ENCODE measurements at places on chromosomes 12 and 14.
A peak's percentile ranks its signal among the peaks of the same experiment; 100 is the strongest.

- peak overlapping the region; percentile 58 for H3K27ac ChIP-seq
- no peaks in the 10 kb centered on the region for H3K27me3 ChIP-seq
- DNase-seq, result no peak
- no peak overlapping the region for H3K4me3 ChIP-seq
- H3K36me3 ChIP-seq, result no peaks in the 10 kb centered on the region
These were observed 266.5 kb downstream of the PAWR start for GRCh38 chr12:79424109-79424721.

- H3K4me1 ChIP-seq, result no peaks in the 10 kb centered on the region
- no peak for DNase-seq
- H3K27ac ChIP-seq, result no peak overlapping the region
- H3K4me3 ChIP-seq, result no peak overlapping the region
- no peaks in the 10 kb centered on the region for H3K36me3 ChIP-seq
- no peaks in the 10 kb centered on the region for H3K27me3 ChIP-seq
These were observed 88.9 kb upstream of the FRMD6 start for GRCh38 chr14:51562816-51563215.

GRCh38 chr12:47078733-47079467 is 521 bp upstream of the PCED1B start:
- H3K27ac ChIP-seq, result peak overlapping the region; percentile 99
- no peaks in the 10 kb centered on the region for H3K27me3 ChIP-seq
- no peaks in the 10 kb centered on the region for H3K36me3 ChIP-seq

DNA sequence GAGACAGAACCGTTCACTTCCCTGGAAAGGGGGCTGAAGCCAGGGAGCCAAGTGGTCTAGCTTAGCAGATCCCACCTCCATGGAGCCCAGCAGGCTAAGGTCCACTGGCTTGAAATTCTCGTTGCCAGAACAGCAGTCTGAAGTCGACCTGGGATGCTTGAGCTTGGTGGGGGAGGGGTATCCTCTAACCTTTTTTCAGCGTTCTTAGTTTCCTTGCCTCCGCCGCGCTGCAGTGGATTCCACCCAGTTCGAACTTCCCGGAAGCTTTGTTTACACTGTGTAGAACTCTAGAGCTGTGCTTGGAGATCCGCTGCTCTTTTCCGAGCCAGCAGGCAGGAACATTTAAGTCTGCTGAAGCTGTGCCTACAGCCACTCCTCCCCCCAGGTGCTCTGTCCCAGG is 45.2 kb upstream of the FKBP4 start:
- no peaks in the 10 kb centered on the region for H3K27me3 ChIP-seq
- no peak for DNase-seq
- no peak overlapping the region for H3K27ac ChIP-seq
- H3K4me1 ChIP-seq, result no peaks in the 10 kb centered on the region
- no peak overlapping the region for H3K4me3 ChIP-seq
- H3K36me3 ChIP-seq, result no peaks in the 10 kb centered on the region

- H3K4me3 ChIP-seq, result no peak overlapping the region
- H3K36me3 ChIP-seq, result no peaks in the 10 kb centered on the region
- H3K4me1 ChIP-seq, result no peaks in the 10 kb centered on the region
- no peak for DNase-seq
- no peak overlapping the region for H3K27ac ChIP-seq
These were observed 49.5 kb upstream of the KCNC2 start for GRCh38 chr12:75259143-75259542.

DNA sequence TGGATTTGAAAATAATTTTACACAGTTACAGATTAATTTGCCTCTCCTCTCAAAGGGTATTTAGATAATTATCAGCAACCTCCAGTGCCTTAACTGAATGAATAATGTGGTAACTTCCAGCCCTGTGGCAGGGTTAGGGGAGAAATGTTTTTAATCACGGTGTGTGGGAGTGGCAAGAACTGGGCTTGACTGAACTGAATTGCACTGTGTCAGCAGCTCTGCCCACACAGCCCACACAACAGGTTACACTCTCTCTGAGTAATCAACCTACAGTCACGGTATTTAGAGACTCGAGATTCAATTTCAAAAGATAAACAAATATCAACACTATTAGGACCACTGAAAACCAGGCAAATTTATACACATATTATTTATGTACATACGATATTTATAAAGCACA is 198.5 kb downstream of the KCNC2 start:
- no peaks in the 10 kb centered on the region for H3K36me3 ChIP-seq
- H3K4me1 ChIP-seq, result no peaks in the 10 kb centered on the region
- no peak for DNase-seq
- no peak overlapping the region for H3K4me3 ChIP-seq

DNA sequence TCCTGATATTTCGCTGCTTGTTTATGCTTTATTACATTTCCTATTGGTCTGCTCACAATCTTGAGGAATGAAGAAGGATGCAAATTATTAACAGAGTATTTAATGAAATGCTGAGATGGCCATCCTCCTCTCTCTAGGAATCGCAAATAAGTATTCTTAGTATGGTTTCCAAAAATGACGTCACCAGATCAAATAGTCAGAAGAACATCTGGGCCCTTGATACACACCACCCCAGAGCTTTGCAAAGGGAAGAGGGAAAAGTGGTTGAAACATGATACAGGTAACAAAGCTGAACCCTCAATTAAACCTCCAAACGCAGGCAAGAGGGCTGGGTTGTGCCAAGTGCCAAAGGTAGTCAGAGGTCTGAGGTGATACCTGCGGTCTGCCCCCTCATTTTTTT is 107.3 kb downstream of the BCL11B start:
- no peak overlapping the region for H3K4me3 ChIP-seq
- no peak overlapping the region for H3K27ac ChIP-seq

DNA sequence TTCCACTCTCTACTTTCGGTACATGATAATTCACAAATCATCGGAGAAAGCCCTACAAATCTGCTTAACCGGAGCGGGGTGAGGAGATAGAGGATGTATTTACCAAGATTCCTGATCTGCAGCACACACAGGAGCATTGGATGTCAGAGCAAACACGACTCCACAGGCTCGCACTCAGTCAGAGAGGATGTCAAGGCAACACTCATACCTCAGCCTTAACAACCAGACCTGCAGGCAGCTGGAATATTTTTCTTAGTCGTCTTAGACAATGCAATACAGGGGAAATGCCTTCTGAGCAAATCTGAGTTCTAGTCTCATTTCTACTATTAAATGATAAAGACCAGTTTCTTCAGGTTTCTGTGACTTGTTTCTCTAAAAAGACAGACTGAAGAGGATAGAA is 159.3 kb upstream of the CPNE8 start:
- H3K36me3 ChIP-seq, result no peaks in the 10 kb centered on the region
- H3K27ac ChIP-seq, result no peak overlapping the region
- no peak for DNase-seq
- no peaks in the 10 kb centered on the region for H3K4me1 ChIP-seq
- no peaks in the 10 kb centered on the region for H3K27me3 ChIP-seq

- no peaks in the 10 kb centered on the region for H3K36me3 ChIP-seq
- H3K4me3 ChIP-seq, result no peak overlapping the region
- H3K27me3 ChIP-seq, result no peaks in the 10 kb centered on the region
- DNase-seq, result no peak
These were observed 17.9 kb upstream of the COL2A1 start for GRCh38 chr12:48022180-48022521.

DNA sequence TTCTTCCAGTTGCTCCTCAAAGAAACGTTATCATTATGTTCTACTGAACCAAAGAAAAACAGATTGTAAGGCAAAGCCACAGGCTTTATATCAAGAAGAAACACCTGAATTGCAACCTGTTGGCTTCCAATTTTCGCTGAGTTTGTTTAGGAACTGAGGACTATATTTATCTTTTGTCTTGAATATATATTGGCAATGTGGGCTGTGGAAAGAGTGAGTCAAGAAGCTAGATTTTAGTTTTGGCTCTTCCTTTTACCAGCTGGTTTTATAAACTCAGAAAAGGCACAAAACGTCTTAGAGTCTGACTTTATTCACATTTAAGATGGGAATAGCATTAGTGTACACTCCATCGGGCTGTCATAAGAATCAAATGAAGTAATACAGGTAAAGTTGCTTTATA is 10.4 kb upstream of the PTHLH start:
- no peaks in the 10 kb centered on the region for H3K36me3 ChIP-seq
- no peak overlapping the region for H3K4me3 ChIP-seq
- H3K4me1 ChIP-seq, result no peaks in the 10 kb centered on the region
- H3K27me3 ChIP-seq, result no peaks in the 10 kb centered on the region

- H3K4me1 ChIP-seq, result no peaks in the 10 kb centered on the region
- H3K27ac ChIP-seq, result no peak overlapping the region
These were observed 15.2 kb downstream of the HHIPL1 start for GRCh38 chr14:99660006-99660566.

GRCh38 chr14:52068615-52069306 is at the start of gene NID2:
Gene NID2 (minus strand): TSS chr14:52069059. CDS start chr14:52068994, 65 bp downstream.
- H3K4me1 ChIP-seq, result peaks cover 2% of the 10 kb centered on the region
- H3K4me3 ChIP-seq, result peak within 1 kb of the TSS; percentile 83
- H3K27ac ChIP-seq, result peak within 1 kb of the TSS; percentile 77
- no peaks in the 10 kb centered on the region for H3K27me3 ChIP-seq

DNA sequence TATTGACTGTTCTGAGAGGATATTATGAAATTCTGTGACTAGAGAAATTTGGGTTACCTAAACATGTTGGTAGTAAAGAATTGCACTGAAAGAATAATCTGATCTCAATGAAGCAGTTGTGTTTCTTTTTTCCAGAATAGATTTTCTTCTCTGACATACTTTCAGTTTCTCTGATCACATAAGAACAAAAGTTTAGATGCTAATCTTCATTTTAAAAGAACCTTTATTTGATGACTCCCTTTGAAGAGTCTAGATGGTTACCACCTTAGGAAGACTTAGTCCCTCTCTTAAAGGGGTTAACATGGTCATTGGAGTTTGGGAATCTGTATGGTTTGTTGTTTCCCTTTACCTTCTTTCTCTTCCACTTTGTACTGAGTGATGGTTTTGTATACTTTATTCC is 58.6 kb downstream of the MON2 start:
- DNase-seq, result no peak
- no peaks in the 10 kb centered on the region for H3K27me3 ChIP-seq
- H3K4me1 ChIP-seq, result no peaks in the 10 kb centered on the region

GRCh38 chr14:68459480-68460136 is 333.3 kb downstream of the ZFP36L1 start:
- no peaks in the 10 kb centered on the region for H3K27me3 ChIP-seq
- no peak for DNase-seq
- peak overlapping the region; percentile 89 for H3K27ac ChIP-seq
- H3K4me3 ChIP-seq, result no peak overlapping the region
- no peaks in the 10 kb centered on the region for H3K36me3 ChIP-seq

DNA sequence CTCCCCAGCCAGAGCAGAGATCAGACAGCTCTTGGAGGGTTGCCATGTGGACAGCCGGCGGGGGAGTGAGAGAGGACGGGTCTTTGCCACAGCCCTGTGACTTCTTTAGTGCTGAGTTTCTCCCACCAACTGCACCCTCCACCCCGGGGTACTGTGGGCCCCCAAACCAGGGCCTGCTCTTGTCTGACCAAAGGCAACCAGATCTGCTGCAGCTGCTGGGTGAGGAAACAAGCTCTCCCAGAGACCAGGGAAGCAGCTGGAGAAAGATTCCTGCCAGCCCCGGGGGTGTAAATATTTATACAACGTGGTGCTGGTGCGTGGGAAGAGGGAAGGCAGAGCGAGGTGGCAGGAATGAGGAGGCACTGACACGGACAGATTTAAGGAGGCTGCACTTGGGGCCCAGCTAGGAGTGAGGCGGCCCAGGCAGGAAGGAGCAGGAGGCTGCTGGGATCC is 14.3 kb upstream of the ZFP36L1 start:
- DNase-seq, result peak; percentile 75
- H3K4me3 ChIP-seq, result no peak overlapping the region
- H3K36me3 ChIP-seq, result no peaks in the 10 kb centered on the region
- H3K27me3 ChIP-seq, result no peaks in the 10 kb centered on the region
- H3K4me1 ChIP-seq, result peaks cover 10% of the 10 kb centered on the region

GRCh38 chr12:48053883-48054282 is 49.6 kb upstream of the COL2A1 start:
- H3K36me3 ChIP-seq, result peaks cover 4% of the 10 kb centered on the region
- H3K4me3 ChIP-seq, result no peak overlapping the region
- no peaks in the 10 kb centered on the region for H3K27me3 ChIP-seq
- H3K27ac ChIP-seq, result no peak overlapping the region
- DNase-seq, result no peak

- no peaks in the 10 kb centered on the region for H3K4me1 ChIP-seq
- H3K4me3 ChIP-seq, result no peak overlapping the region
- H3K27ac ChIP-seq, result no peak overlapping the region
- no peaks in the 10 kb centered on the region for H3K27me3 ChIP-seq
- DNase-seq, result no peak
These were observed 50.1 kb downstream of the SLC25A21 start for GRCh38 chr14:37122288-37122687.

- no peak overlapping the region for H3K4me3 ChIP-seq
- H3K36me3 ChIP-seq, result no peaks in the 10 kb centered on the region
- H3K4me1 ChIP-seq, result no peaks in the 10 kb centered on the region
- H3K27ac ChIP-seq, result no peak overlapping the region
- DNase-seq, result no peak
These were observed 73.6 kb downstream of the ETNK1 start for GRCh38 chr12:22698576-22698975.

GRCh38 chr14:34187061-34187460 is 236.2 kb upstream of the EGLN3 start:
- H3K27me3 ChIP-seq, result no peaks in the 10 kb centered on the region
- DNase-seq, result no peak
- H3K4me1 ChIP-seq, result no peaks in the 10 kb centered on the region
- H3K36me3 ChIP-seq, result no peaks in the 10 kb centered on the region
- no peak overlapping the region for H3K27ac ChIP-seq

GRCh38 chr14:95519699-95520098 is 3.2 kb upstream of the SYNE3 start:
- peak overlapping the region; percentile 85 for H3K27ac ChIP-seq
- H3K36me3 ChIP-seq, result no peaks in the 10 kb centered on the region
- H3K4me3 ChIP-seq, result no peak overlapping the region
- DNase-seq, result no peak

DNA sequence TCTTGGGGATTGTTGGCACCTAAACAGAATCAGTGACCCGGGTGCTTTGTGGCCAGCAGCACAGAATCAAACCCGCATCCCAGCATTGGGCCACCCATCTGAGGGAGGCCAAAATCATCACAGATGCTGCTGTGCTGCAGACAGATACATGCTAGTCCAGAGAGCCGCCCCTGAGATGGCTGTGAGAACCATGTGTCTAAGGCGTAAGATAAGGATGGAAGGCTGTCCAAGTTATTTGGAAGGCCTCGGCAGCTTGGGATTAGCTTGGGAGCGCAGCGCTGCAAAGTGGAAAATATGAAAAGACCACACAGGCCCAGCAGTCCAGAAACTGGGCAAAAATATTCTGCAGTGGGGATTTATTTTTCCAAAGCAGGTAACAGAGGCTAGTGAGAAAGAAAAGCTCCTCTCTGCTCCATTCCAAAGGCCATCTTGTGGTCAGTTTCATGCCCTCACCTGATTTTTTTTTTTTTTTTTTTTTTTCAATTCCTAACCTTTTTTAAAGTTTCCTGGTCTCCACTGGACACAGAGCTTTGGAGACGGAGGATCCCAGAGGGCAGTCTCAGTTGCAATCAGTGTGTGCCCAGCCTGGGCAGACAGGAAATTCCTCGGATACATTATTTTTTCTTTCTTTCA is 178.9 kb upstream of the BCL2L14 start:
- peaks cover 15% of the 10 kb centered on the region for H3K4me1 ChIP-seq
- peaks cover 40% of the 10 kb centered on the region for H3K36me3 ChIP-seq
- peak overlapping the region; percentile 73 for H3K27ac ChIP-seq
- no peak overlapping the region for H3K4me3 ChIP-seq

All from ascending aorta (tissue), 2 donors.